ENCODE measurements at places on chromosomes 11 and 22.

GRCh38 chr11:20739107-20739506 lies 69.7 kb downstream of the NELL1 start:
- no peak for DNase-seq

DNA sequence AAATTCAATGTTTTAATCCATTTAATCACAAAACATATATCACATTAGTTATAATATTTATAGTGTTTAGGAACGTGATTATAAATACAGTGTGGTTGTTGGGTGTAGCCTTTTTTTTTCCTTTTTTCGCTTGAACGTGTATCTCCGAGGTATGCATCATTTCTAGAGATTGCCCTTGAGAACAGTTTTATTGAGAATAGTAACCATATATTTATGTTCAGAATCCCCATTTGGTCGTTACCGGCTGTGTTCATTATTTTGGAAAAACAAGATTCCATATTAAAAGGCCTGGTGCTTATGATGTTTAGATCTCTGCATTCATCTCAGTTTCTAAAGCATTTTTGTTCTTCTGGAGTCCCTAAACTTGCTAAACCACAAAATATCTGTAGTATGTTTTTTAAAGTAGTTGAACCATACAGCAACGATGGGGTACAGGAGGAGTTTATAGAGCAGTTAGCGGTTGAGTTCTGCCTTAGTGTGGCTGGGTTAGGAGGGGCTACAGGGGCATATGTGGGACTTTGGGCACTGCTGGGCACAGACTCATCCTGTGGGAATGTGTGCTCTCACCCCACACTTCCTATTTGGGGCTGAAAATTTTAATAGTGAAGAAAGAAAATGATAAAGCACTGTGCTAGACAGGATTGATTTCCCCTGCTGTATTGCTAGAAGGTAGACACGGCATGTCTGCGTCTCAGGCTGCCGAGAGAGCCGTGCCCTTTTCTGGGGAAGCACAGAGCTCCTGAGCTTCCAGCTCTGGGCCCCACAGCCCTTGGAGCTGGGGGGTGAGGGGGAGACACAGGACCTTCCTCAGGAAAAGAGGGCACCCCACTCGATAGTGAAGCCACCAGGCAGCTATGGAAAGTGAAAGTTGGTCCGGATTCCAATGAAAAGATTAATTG lies 81.5 kb upstream of the PPARA start:
- peak; percentile 85 for DNase-seq

DNA sequence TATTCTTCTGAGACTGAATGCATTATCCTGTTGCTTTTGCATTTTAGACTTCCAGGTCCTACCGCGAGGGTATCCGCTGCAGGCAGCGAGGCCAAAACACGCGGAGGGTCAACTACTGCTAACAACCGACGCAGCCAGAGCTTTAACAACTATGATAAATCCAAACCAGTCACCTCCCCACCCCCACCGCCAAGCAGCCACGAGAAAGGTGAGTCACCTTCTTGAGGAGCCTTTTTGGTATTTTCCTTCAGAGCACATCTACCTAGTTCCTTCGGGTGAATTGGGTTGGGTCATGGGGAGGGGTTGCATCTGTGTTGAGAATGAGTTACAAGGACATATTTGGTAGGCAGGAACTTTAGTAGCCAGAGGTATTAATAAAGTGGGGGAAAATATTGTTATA lies 179.8 kb downstream of the NAV2 start:
- DNase-seq = no peak

GRCh38 chr11:1340111-1340510 lies 30.7 kb upstream of the TOLLIP start:
- DNase-seq = no peak

- no peak for DNase-seq
Measured at GRCh38 chr22:22346401-22347107, 102.0 kb downstream of the VPREB1 start.

- no peak for DNase-seq
Measured at GRCh38 chr11:126564566-126564965, 209.1 kb downstream of the ST3GAL4 start.

DNA sequence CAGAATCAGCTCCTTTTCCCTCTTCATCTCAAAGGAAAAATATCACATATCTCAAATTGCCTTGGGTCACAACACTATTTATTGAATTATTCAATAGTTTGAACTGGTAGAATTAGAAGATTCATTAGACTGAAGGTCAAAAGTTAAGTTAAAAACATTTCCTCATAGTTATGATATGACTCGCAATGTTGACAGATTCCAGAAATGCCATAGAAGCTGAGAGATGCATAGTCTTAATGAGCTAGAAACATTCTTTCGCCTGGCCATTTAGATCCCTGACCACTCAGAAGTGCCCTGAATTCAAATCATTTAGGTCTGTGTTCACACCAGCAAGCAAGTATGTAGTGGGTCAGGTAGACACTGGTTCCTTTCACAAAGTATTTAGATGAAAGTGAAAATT lies 44.4 kb downstream of the FAT3 start:
- DNase-seq = peak; percentile 52

GRCh38 chr11:44852159-44852747 lies 98.4 kb downstream of the TP53I11 start:
- DNase-seq = no peak

- DNase-seq = no peak
Measured at GRCh38 chr11:58770166-58770565, 38.4 kb upstream of the GLYAT start.

Data from astrocyte of the spinal cord (primary cell).